ENCODE measurements at places on chromosomes 2 and 18.

DNA sequence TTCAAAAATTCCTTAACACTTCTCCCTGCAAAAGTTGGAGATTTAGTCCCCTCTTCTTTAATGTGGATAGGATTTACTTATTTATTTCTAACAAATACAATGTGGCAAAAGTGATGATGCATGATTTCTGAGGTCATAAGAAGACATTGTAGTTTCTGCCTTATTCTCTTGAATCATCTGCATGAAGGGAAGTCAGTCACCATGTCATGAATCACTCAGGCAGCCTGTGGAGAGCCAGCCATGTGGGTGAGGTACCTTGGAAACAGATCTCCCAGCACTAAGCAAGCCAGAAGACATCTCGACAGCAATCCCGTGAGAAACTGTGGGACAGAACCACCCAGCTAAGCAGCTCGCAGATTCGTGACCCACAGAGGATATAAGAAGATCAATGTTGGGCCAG is 2.7 kb upstream of the ZC3H8 start:
- no peak for DNase-seq

DNA sequence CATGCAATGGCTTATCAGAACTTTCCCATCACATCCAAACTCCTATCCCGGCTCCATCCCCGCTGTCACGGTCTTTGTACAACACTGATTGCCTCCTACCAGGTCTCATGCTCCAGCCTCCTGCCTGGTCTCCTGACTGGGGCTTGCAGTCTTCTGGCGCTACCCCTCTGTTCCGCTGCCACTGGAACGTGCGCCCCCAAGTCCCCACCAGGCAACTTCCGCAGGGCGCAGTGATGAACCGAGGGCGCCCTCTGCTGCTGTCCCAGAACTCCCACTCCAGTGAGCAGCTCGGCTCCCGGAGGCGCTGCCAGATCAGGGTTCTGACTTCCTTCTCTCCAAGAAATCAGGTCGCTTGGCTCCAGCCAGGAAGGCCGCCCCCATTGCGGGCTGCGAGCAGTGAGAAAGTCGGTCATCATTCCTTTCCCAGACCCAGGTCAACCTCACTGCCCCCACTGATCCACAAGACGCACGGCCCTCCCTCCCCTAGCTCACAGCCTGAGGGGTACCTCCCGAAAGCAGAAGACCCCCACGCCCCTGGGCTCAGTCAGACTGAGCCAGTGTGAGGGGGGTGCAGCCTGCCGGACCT is 43.9 kb upstream of the RAB11FIP5 start:
- DNase-seq: no peak

GRCh38 chr2:46634905-46635304 is 155.5 kb downstream of the TMEM247 start:
- no peak for DNase-seq

GRCh38 chr2:167822690-167823465 is 424.5 kb downstream of the STK39 start:
- DNase-seq: no peak

- DNase-seq: no peak
These were observed 26.7 kb upstream of the ASPRV1 start for GRCh38 chr2:69988086-69988635.

DNA sequence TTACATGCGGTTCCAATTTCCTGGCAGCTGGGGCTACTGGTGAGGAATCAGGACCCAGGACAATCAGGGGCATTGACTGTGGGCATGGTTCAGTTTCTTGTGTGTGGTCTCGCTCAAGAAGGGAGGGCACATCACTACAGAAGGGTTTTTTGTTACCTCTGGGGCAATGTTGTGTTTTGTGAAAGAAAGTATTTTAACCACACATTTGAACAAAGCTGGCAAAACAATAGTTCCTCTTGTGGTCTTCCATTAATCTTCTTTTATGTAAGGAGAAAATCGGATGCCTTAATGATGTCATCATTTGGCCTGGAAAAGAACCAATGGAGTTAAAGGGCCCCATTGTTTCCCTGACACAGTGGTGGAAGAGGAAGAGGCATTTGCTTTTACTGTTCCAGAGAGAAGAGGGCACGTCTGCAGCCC is 197.4 kb downstream of the SH3BP4 start:
- no peak for DNase-seq

- no peak for DNase-seq
These were observed 184.2 kb upstream of the NXPH2 start for GRCh38 chr2:138964418-138964817.

DNA sequence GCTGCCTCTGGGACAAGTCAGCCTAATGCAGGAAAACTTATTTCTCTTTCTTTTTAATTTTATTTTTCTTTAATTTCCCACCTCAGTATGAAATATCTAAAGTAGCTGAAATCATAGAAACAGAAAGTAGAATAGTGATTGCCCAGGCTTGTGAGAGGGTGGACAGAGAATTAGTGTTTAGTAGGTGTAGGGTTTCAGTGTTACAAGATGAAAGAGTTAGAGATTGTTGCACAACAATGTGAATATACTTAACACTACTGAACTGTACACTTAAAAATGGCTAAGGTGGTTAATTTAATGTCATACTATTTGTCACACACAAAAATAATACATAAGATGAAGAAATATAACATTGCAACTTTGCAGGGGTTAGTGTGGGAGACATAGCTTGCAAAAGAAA is 80.8 kb downstream of the NAT8 start:
- no peak for DNase-seq

GRCh38 chr2:212905640-212906201 is 245.7 kb downstream of the IKZF2 start:
- no peak for DNase-seq

DNA sequence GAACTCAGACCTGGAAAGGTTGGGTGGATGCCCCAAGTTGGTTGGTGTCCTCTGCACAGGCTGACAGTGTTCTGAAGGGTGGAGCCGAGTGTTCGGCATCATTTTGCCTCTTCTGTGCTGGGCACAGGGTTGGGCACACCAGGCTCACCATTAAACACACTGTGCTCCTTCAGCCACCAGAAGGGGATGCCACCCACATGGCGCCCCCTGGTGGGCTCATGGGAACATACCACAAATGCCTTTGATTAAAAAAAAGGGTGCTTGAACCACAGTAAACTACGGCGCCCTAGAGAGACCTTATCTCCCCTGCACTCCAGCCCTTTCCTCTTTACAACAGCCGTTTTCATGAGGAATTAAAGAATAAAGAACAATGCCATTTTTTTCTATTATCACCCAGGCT is 89.4 kb downstream of the CELF4 start:
- DNase-seq: no peak

DNA sequence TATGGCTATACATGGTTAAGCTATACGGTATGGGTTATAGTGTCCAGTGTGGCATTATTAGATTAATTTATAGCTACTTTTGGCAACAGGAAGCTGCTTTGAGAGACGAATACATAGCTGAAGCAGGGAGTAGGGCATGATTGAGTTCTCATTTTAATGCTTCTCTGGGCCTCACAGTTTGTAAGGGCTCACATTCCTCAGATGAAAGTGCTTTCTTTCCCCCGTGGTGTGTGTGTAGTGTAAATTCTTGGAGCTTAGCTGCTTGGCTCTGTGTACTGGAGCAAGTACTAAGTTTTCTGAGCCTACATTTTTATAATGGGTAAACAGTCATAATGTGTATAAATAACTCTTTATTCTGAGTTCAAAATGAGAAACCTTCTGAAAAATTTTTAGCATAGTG is 173.7 kb downstream of the PTPRM start:
- DNase-seq: no peak

- no peak for DNase-seq
These were observed 123.6 kb upstream of the CAB39 start for GRCh38 chr2:230589025-230589424.

- DNase-seq: no peak
These were observed 1693.4 kb upstream of the SLC39A10 start for GRCh38 chr2:193963472-193964119.

DNA sequence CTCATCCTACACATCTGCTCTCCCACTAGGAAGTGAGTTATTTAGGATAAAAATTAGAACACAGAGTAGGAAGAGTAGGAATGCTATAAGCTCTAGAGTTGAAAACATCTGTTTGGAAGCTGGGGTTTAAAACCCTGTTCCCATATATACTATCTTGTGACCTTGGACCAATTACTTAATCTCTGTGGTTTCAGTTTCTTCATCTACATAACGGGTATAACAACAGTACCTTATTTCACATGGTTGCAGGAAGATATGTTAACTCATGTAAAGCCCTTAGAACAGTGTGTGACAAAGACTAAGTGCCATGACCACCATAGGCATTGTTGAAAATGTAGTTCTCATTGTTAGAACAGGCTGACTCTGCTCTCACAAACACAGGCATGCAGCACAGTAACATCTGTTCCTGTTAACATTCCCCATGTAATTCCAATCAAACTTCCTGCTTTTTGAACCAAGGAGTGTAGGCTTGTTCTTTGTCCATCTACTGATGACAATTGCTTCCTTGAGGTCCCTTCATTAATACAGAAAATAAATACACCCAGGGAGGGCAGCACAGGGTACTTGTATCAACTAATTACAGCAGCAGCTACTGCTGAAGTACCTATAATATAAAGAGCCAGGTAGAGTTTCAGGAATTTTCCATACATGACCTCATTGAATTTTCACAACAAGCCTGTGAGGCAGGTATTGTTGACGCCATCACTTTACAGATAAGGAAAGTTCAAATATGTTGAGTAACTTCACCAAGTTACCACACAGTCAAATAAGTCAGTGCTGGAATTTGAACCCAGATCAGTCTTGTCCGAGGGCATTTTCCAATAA is 204.2 kb downstream of the L3MBTL4 start:
- no peak for DNase-seq

DNA sequence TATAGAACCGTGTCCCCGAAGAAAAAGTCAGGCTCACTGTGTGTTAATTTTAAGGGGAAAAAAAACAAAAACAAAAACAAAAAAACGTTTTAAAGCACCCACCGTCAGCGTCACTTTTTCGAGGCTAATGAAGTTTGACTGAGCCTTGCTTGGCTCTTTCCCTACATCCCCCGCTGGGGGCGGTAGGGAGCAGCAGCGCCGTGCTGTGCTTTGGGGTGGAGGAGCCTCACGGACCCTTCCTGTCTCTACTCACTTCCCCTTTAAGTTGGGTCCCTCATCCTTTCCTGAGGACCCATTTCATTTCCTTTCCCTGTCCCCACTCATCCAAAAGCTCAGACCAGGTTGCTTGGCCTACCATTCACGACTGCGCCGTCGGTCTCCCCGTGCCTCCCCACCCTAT is 82.8 kb upstream of the RPL31 start:
- DNase-seq: no peak

- DNase-seq: peak; percentile 26
These were observed 2.0 kb downstream of the PHLPP1 start for GRCh38 chr18:62717169-62717924.

GRCh38 chr2:215974700-215975429 is 38.5 kb downstream of the MREG start:
- DNase-seq: no peak

- no peak for DNase-seq
These were observed 39.5 kb upstream of the TANC1 start for GRCh38 chr2:158928965-158929364.

GRCh38 chr2:12928775-12929401 is 212.2 kb downstream of the TRIB2 start:
- no peak for DNase-seq

- DNase-seq: no peak
These were observed at the start of gene CBLN2 for GRCh38 chr18:72544092-72544886. Gene CBLN2, minus strand, starts transcription at chr18:72544342. Its CDS starts 2,182 bp downstream, at chr18:72542160.

GRCh38 chr2:174682007-174682577 is 82.2 kb downstream of the CHRNA1 start:
- DNase-seq: peak; percentile 24

GRCh38 chr2:188819792-188820191 is 154.4 kb upstream of the COL3A1 start:
- DNase-seq: no peak

DNA sequence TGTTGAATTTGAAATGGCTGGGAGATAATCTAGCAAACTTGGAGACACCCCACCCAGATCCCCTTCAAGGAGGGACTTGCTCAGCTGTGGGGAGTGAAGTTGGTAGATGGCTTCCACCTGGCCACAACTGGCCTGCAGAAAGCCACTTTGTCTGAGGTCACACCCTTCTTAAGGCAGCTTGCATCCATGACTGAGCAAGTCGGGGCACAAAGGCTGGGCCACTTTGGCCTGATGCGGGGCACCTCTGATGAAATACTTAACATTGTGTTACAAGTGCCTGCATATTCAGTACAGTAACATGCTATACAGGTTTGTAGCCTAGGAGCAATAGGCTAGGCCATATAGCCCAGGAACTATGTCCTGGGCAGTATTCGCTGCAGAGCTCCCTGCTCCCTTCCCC is 13.4 kb upstream of the RPL37A start:
- DNase-seq: no peak

DNA sequence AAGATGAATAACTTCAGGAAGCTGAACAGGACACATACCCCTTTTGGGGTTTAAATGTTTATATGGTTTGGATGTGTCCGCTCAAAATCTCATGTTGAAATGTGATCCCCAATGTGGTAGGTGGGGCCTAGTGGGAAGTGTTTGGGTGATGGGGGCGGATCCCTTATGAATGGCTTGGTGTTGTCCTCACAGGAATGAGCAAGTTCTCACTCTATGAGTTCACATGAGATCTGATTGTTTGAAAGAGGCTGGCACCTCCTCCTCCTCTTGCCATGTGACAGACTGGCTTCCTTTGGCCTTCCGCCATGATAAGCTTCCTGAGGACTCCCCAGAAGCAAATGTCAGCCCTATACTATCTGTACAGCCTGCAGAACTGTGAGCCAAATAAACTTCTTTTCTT is 88.6 kb upstream of the ZNF532 start:
- no peak for DNase-seq

DNA sequence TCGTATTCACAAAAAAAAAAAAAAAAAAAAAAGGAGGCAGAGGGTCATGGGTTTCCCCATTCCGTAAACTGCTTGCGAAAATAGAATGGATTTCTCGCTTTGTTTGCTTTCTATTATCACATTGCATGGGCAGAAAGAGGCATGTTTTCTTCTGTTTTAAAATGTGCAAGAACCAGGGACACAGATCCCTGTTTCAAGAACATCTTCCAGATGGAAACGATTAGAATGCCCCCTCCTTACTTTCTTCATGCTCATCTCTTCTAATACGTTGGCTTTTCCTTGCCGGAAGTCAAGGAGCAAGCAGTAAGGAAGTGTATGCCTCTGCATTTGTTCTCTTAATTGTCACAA is 51.0 kb upstream of the ZNF516 start:
- no peak for DNase-seq

GRCh38 chr18:25805323-25805722 is 285.1 kb downstream of the SS18 start:
- no peak for DNase-seq

DNA sequence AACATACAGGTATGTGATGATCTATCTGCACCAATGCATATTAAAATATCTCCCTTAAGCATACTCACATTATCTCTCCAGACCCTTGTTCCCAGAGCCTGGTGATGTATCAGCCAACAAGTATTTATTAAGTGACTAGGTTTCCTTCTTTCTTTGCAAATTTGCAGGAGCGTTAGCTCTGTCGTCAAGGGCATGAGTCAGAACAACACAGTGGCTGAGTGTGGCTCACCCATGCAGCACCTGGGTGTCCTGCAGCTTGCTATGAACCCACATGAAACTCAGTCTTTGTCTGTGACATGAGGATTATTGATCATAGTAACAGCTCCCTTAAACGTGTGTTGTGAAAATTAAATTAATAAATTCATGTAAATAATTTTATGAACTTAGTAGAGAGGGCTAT is 96.6 kb downstream of the PIEZO2 start:
- DNase-seq: no peak

GRCh38 chr2:73101626-73102256 is 11.0 kb downstream of the RAB11FIP5 start:
- no peak for DNase-seq

GRCh38 chr2:99183025-99183424 is 2.0 kb downstream of the MRPL30 start:
- DNase-seq: no peak

- DNase-seq: peak; percentile 7
These were observed 49.0 kb downstream of the SETBP1 start for GRCh38 chr18:44729631-44730101.

- DNase-seq: no peak
These were observed 28.1 kb upstream of the SATB2 start for GRCh38 chr2:199485732-199486335.

Data from activated T-cell treated with anti-CD3 and anti-CD28 coated beads for 1 hour (primary cell).